ENCODE measurements at places on chromosomes 4 and X. TPM values are rescaled to one million over a fixed set of nuclear protein-coding genes. Genes with fewer than 3 reads are reported as not detected.

The SLIT2 gene
- total RNA-seq = 10.5 TPM

The NDP gene
- total RNA-seq = 0.17 TPM

The PGAM4 gene
- not detected for total RNA-seq

The PLXNB3 gene
- 6.1 TPM for total RNA-seq

The FOXR2 gene
- total RNA-seq = not detected

The GPR173 gene
- total RNA-seq = 6.3 TPM

The CXorf49B gene
- not detected for total RNA-seq

The ITGB1BP2 gene
- 1.0 TPM for total RNA-seq

The MAGEA1 gene
- total RNA-seq = not detected

The LDB2 gene
- total RNA-seq = 177 TPM

The SLC7A11 gene
- 53.4 TPM for total RNA-seq

The DGKK gene
- not detected for total RNA-seq

The RHOXF2 gene
- total RNA-seq = not detected
